NCI-H1092 treated with DMSO at 0.1 percent for 48 hours (cell line): ENCODE measurements at places on chromosomes 12 and 14.

DNA sequence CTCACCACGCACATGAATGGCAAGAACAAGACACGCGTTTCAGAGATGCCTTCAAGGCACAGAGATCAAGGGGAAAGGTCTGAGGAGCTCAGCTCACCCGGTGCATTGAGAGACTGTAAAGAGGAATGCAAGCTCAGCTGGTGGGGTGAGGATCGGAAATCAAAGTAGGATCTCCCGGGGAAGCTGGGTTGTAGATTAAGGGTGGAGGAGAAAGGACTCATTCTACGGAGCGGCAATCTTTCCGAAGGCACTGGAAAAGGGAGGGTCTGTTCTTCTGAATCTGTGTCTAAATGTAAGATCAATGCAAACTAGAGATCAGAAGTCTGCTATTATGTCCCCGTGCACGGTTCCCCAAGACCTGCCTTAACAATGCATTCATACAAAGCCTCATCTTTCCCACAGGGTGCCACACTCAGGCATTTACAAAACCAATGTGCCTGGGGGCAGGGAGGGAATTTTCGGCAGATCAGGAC, 41.6 kb upstream of the PYGL start:
- DNase-seq = no peak

- DNase-seq = peak; percentile 48
Observed at GRCh38 chr14:36767603-36768281, 106.1 kb downstream of the PAX9 start.

DNA sequence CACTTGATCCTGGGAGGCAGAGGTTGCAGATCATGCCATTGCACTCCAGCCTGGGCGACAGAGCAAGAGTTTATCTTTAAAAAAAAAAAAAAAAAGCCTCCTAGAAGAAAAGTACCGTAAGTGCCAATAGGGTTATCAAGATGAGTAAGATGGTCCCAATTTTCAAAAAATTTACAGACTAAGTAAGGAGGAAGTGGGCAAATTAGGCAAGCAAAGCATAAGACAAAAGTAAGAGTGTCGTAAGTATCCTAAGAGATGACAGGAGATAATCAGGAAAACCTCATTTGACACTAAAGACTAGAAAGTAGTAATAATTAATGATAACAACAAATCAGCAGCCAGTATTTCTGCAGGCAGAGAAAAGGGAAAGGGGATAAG, 12.2 kb downstream of the PYM1 start:
- no peak for DNase-seq

DNA sequence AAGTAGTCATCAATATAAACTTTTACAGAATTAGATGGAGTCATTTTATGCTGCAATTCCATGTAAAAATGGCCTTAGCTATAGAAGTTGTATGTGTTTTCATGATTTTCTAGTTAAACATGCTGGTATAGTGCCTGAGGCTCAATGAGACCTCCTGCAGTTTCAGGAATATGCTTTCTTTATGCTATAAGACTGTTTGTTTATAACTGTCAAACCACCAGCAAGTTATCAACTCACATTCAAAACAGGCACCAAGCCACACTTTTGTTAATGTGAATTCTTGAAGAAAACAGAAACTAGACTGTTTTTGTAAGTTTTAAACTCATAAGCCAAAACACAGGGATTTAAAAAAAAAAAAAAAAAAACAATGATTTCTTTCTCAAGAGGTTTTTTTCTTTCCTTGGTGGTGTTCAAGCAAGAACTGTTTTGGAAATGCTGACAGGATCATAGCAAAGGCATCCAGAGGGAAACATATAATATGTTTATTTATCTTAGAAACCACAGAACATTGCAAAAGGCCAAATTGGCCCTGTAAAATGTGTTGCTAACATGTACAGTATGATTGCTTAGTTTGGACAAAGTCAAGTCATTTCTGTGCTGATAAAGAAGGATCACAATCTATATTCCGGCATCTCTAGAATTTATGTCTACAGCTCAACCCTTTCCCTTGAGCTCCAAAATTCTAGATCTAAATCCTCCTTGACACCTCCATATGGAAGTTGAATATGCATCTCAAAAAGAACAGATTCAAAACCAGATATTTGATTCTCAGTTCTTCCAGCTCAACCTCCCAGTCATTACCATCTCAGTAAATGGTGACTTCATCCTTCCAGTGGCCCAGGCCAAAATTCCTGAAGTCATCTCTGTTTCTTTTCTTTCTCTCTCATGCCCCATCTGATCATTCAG, 29.0 kb upstream of the LUM start:
- DNase-seq = no peak

DNA sequence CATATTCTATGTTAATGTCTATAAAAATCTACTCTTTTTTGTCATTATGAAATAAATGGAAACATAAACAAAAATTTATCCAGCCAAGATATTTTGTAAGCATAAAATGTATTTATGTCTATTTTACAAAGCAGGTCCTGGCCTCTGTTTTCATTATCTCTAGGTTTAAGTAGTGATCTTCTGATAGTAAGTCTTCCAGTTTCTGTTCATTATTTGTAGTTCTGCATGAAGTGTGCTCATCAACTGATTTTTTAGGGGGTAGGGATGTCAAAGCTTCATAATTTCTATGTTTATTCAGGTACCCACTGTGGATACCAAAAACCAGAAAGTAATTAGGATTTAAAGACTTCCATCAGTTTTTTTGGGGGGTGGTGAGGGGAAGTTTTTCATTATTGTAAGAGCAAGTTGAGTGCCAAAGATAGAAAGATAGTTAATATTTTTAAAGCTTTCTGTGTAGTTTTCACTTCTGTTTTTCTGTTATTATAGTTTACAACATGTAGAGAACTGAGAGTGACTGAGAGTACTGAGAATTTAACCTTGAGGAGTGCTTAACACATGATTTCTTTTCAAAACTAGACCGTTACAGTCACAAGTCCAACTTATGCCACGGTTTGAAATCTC, 30.6 kb upstream of the LMO3 start:
- no peak for DNase-seq

DNA sequence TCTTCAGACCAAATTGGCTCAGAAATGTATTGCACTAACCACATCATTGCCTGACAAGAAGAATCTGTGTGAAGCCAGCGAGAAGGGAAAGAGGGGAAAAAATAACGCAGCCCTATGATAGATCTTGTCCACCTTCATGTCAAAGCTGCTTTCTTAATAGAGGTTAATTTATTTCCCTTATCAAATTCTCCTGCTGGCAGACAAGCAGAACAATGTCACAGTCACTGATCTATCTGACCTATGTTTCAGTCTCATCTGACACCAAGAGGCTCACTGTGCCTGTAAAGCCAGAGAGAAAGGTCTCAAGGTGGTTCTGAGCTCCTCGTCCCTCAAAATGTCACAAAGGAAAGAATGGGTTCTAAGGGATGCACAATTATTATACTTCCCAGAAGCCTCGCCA, 190.2 kb upstream of the NOS1 start:
- DNase-seq = no peak

GRCh38 chr14:77032844-77033621, 4.5 kb upstream of the IRF2BPL start:
- peak; percentile 95 for DNase-seq

DNA sequence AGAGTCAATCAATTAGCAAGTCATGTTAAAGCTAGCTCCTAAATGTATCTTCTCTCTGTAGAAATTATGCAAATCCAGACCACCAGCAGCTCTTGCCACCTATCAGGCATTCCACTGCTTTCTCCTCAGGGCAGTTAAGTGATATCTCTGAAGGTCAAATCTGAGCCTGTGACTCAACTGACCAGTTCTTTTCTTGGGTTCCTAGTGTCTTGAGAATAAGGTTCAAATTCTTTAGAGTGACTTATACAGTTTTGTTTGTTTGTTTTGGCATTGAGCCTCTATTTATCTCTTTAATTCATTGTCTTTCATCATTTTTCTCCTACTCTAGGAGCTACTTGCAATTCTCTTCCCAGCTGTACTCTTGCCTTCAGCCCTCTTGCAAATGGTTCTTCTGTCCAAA, 2.5 kb upstream of the LRIG3 start:
- no peak for DNase-seq

- DNase-seq = no peak
Observed at GRCh38 chr14:99753225-99754140, 39.7 kb upstream of the EML1 start.

DNA sequence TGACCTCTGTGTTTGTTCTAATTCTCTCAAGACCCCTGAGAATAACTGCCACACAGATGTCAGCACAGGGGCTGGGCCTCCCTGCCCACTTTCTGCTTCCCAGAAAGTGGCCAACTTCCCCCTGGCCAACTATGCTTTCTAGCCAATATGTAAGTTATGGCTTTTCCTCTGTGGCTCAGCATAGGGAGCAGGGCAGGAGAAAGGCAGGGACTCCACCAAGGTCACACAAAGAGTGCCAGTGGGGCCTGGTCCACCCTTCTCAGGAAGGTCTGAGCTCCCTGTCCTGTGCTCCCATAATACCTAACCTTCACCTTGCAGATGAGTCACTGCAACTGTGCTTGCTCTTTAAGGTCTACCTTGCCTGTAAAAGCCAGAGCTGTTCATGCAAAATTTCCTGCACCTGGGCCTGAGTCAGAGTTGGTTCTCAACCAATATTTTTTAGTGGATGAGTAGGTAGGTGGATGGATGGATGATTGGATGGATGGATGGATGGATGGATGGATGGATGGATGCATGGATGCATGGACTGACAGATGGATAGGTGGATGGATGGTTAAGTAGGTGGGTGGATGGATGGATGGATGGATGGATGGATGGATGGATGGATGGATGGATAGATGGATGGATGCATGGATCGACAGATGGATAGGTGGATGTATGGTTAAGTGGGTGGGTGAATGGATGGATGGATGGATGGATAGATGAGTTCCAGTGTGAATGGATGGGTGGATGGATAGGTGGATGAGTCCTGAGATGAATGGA, 64.2 kb downstream of the DIO3 start:
- DNase-seq = no peak

GRCh38 chr12:40222247-40222646, 2.5 kb upstream of the LRRK2 start:
- DNase-seq = no peak

DNA sequence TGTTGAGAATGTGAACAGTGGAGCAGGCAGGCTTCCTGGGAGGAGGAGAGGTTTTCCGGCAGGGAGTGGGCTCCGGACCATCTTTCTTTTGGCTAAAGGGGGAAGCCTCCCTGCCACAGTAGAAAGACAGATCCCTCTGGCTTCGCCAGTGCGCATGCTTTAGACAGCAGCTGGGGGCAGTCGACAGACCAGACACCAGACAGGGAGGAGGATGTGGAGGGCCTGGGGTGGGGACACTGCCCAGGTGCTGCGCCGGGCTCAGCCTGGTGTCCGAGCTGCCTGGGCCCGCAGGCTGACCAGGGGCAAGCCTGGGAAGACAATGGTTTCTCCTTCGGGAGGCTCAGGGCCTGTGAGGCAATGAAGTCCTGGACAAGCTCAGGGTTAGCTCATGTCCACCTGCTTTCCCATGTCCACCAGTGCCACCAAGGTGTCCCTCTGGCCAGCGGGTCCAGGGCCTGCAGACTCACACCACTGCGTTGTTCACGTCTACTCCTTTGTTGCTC, 67.3 kb downstream of the PRIMA1 start:
- DNase-seq = no peak

- DNase-seq = no peak
Observed at GRCh38 chr14:61476105-61476753, 154.8 kb downstream of the PRKCH start.

DNA sequence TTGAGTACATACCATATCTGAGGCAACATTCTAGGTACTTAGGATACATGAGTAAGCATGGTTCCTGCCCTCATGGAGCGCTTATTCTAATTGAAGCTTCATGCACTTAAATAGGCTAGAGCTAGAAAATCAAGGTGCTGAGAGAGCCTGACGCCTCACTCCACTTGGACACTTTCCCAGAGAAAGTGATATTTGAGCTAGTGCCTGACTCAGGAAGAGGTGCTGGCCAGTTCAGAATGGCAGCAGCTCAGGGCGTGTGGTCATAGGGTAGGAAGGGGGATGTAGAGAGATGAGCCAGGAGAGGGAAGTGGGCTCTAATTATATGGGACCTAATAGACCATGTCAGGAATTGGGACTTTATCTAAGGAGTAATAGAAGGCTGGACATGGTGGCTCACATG, 33.3 kb downstream of the TULP3 start:
- no peak for DNase-seq

DNA sequence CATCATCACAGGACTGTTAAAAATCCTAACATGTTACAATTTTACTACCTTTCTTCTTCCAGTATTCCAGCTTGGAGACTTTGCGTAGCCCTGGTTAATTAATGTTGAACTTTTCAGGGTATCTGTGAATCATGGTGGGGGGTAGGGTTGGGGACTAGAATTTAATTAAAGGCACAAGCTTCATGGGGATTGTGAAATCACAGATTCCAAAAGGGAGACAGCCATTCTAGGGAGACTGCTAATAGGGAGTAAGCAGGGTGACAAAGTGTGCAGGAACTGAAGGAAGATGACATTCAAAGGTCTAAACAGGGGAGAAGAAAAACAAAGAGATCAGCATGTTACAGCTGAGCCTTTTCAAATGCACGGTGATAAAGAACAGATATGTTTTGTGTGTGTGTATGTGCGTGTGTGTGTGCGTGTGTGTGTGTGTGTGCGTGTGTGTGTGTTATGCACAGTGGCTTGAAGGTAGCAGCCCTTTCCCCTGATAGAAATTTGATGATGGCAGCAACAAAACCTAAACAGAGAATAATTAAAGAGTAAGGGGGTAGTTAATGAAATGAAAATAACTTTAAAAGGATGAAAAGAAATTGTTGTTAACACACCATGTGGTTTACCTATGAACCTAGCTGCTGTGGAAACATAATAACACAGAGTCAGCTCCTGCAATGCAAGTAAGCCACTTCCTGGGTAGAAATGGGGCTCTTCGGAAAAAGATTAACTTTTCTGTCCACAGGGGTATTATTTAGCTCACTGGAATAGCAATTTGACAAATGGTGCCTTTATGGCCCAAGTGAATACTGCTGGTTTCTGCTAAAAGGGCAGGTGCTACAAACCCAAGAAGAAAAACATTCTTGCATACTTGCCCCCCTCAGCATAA, 581.7 kb downstream of the DIO2 start:
- no peak for DNase-seq

DNA sequence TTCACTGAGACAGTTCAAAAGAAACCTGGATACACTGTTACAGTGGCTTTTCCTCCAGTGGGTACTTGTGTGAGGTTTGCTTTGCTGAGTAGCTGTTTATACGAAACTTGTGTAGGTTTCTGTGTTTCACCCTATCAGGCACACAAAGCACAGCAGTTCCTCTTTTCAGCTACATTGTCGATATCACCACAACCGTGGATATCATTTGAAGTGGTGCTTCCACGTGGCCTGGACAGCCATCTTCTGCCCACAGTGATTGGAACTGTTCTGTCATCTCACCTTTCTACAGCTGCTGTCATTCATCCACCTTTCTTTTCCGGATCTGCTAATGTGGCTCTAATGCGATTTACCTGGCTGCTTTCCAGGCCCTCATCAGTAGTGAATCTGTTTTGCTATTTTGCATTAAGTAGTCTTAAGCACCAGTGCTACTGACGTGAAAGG, 368.8 kb downstream of the SYT1 start:
- peak; percentile 76 for DNase-seq

DNA sequence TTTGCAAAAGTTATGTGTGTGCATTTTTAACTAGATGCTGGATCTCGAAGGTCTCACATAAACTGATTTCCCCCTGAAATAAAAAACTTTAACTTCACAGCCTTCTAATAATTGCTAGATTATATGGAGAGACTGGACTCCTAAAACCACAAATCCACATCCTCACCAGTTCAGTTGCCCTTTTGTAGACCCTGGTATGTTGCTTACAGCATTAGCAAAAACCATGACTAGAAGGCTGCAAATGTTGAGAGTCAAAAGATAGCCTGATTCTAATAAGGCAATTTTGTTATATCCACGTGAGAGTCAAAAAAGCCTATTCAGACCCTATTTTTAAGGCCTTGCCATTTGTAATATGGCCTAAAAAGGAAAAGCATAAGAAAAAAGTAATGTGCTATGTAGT, 37.4 kb downstream of the RASSF8 start:
- no peak for DNase-seq

- DNase-seq = no peak
Observed at GRCh38 chr14:68727315-68728047, 65.4 kb downstream of the ZFP36L1 start.
